ENCODE measurements at places on chromosomes 16 and 17.

- DNase-seq: no peak
- peak overlapping the region; percentile 37 for H3K4me3 ChIP-seq
- no peak overlapping the region for H3K27ac ChIP-seq
- H3K4me1 ChIP-seq: peaks cover 5% of the 10 kb centered on the region
Measured at GRCh38 chr16:75494661-75495075, 573 bp downstream of the CHST6 start.

- H3K4me1 ChIP-seq: no peaks in the 10 kb centered on the region
- no peak overlapping the region for H3K4me3 ChIP-seq
- H3K36me3 ChIP-seq: peaks cover 3% of the 10 kb centered on the region
- no peak overlapping the region for H3K27ac ChIP-seq
Measured at GRCh38 chr17:44820631-44821212, 9.4 kb downstream of the GJC1 start.

- peaks cover 5% of the 10 kb centered on the region for H3K4me1 ChIP-seq
- DNase-seq: no peak
- H3K4me3 ChIP-seq: no peak overlapping the region
- no peaks in the 10 kb centered on the region for H3K27me3 ChIP-seq
Measured at GRCh38 chr17:5047446-5047845, 12.2 kb upstream of the SLC52A1 start.

DNA sequence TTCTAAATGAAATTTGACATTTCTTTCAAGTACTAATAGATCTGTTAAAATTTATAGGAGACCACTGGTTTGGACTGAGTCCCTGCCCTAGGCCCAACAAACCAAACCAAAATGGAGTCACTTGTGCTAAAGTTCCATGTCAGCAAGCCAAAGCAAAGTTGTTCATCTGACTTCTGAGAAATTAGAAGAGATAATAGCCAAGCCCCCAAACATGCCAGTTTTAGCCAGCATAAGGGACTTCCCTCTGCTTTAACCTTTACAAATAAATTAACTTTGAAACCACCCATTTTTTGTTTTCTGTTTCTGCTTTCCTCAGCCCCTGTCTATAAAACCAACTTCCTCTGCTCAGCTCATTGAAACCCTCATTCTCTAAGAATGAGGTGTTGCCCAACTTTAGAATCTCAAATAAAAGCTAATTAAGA lies 18.9 kb downstream of the CDR2 start:
- H3K36me3 ChIP-seq: peaks cover 3% of the 10 kb centered on the region
- H3K27ac ChIP-seq: no peak overlapping the region
- H3K4me3 ChIP-seq: no peak overlapping the region
- DNase-seq: no peak

- H3K27me3 ChIP-seq: no peaks in the 10 kb centered on the region
- H3K4me1 ChIP-seq: peaks cover 7% of the 10 kb centered on the region
- peak; percentile 41 for DNase-seq
- peak overlapping the region; percentile 69 for H3K27ac ChIP-seq
Measured at GRCh38 chr17:51166987-51167931, 1.0 kb downstream of the NME2 start.

GRCh38 chr16:31458073-31458843 lies 1.0 kb upstream of the ARMC5 start:
- H3K27ac ChIP-seq: peak overlapping the region; percentile 99
- peak overlapping the region; percentile 88 for H3K4me3 ChIP-seq
- no peaks in the 10 kb centered on the region for H3K27me3 ChIP-seq
- peaks cover 31% of the 10 kb centered on the region for H3K4me1 ChIP-seq
- DNase-seq: peak; percentile 40

- H3K4me3 ChIP-seq: peak overlapping the region; percentile 98
- peaks cover 4% of the 10 kb centered on the region for H3K4me1 ChIP-seq
- H3K27me3 ChIP-seq: no peaks in the 10 kb centered on the region
- H3K27ac ChIP-seq: peak overlapping the region; percentile 92
Measured at GRCh38 chr16:15641753-15642556, 999 bp downstream of the MARF1 start.

GRCh38 chr16:84454611-84455010 lies 49.8 kb downstream of the MEAK7 start:
- no peak for DNase-seq
- no peak overlapping the region for H3K27ac ChIP-seq
- no peaks in the 10 kb centered on the region for H3K4me1 ChIP-seq
- H3K27me3 ChIP-seq: no peaks in the 10 kb centered on the region
- peaks cover 3% of the 10 kb centered on the region for H3K36me3 ChIP-seq

GRCh38 chr16:85286951-85287814 lies 174.9 kb upstream of the CIBAR2 start:
- no peak overlapping the region for H3K4me3 ChIP-seq
- H3K4me1 ChIP-seq: peaks cover 3% of the 10 kb centered on the region
- no peaks in the 10 kb centered on the region for H3K27me3 ChIP-seq

GRCh38 chr16:80824623-80825364 lies 20.4 kb upstream of the CDYL2 start:
- no peak overlapping the region for H3K4me3 ChIP-seq
- DNase-seq: peak; percentile 90
- H3K27ac ChIP-seq: no peak overlapping the region
- no peaks in the 10 kb centered on the region for H3K36me3 ChIP-seq
- H3K27me3 ChIP-seq: no peaks in the 10 kb centered on the region
